Aorta (tissue), 5 donors: ENCODE measurements at places on chromosomes 6 and 20. TPM values are rescaled to one million over a fixed set of nuclear protein-coding genes. Genes with fewer than 3 reads are reported as not detected.

The MEI4 gene
- 0.12 TPM for total RNA-seq

The PHACTR1 gene
- total RNA-seq = 33.9 TPM

The FAM83C gene
- total RNA-seq = not detected

GRCh38 chr6:24600903-24601302 is 45.1 kb downstream of the KIAA0319 start:
- no peak for DNase-seq

The BHLHE23 gene
- total RNA-seq = not detected
